ENCODE measurements at places on chromosomes 3 and 15. TPM values are rescaled to one million over a fixed set of nuclear protein-coding genes. Genes with fewer than 3 reads are reported as not detected.

Gene CA12
- total RNA-seq, result 211 TPM

Gene LRRC31
- not detected for total RNA-seq

Gene ONECUT1
- 0.17 TPM for total RNA-seq

Gene FAM174B
- 9.2 TPM for total RNA-seq

Gene ACOX2
- 11.0 TPM for total RNA-seq

Gene KNG1
- not detected for total RNA-seq

Gene TUBGCP4
- 4.7 TPM for total RNA-seq

Gene TRA2B
- total RNA-seq, result 172 TPM

Gene EBLN2
- 0.70 TPM for total RNA-seq

Gene PRR20G
- 0.80 TPM for total RNA-seq

Gene PARP9
- 5.2 TPM for total RNA-seq

Gene TNNC1
- 1.7 TPM for total RNA-seq

Gene ALDH1A3
- 16.5 TPM for total RNA-seq

Gene HCLS1
- 0.05 TPM for total RNA-seq

Gene FEZF2
- total RNA-seq, result not detected

Gene TEX55
- not detected for total RNA-seq

Gene CPA3
- not detected for total RNA-seq

Gene CCDC13
- total RNA-seq, result 0.46 TPM

Gene FAM3D
- total RNA-seq, result not detected

Gene CDC25A
- 8.9 TPM for total RNA-seq

Gene P2RY1
- total RNA-seq, result 0.47 TPM

Measured in A549 treated with GW870086 at 1 μM for 4 hours (cell line).